Thyroid gland (tissue), 4 donors: ENCODE measurements at places on chromosomes 2 and 18. TPM values are rescaled to one million over a fixed set of nuclear protein-coding genes. Genes with fewer than 3 reads are reported as not detected.

DNA sequence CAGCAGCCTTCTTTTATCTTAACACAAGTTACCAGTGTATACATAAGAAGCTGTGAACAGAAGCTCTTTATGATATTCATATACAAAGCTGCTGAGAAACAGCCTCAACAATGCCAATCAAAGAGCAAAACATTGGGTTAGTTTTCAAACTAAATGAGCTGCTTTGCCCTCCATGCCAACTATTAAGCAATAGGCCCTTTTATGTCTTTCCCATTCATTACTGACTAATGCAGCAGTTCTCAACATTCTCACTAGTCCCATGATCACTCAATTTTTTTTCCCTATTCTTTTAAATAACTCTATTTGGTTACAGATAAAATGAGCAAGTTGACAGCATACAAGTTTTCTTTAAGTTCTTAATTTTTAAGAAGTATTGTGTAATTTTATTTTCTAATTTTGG, 57.9 kb upstream of the FRZB start:
- DNase-seq = no peak
- no peak overlapping the region for H3K27ac ChIP-seq
- peaks cover 23% of the 10 kb centered on the region for H3K36me3 ChIP-seq

GRCh38 chr2:348361-348916, 60.5 kb upstream of the ALKAL2 start:
- H3K36me3 ChIP-seq = no peaks in the 10 kb centered on the region
- no peaks in the 10 kb centered on the region for H3K27me3 ChIP-seq
- no peak for DNase-seq
- no peaks in the 10 kb centered on the region for H3K4me1 ChIP-seq
- H3K4me3 ChIP-seq = no peak overlapping the region

GRCh38 chr2:3046170-3046865, 331.3 kb downstream of the EIPR1 start:
- no peaks in the 10 kb centered on the region for H3K4me1 ChIP-seq
- H3K27ac ChIP-seq = no peak overlapping the region
- H3K27me3 ChIP-seq = no peaks in the 10 kb centered on the region
- no peaks in the 10 kb centered on the region for H3K36me3 ChIP-seq

DNA sequence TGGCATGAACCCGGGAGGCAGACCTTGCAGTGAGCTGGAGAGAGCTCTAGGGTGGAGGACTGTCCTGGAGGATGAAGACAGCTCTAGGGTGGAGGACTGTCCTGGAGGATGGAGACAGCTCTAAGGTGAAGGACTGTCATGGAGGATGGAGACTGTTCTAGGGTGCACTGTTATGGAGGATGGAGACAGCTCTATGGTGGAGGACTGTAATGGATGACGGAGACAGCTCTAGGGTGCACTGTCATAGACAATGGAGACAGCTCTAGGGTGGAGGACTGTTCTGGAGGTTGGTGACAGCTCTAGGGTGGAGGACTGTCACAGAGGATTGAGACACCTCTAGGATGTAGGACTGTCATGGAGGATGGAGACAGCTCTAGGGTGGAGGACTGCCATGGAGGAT, 21.1 kb upstream of the KCNG2 start:
- no peaks in the 10 kb centered on the region for H3K36me3 ChIP-seq
- no peak overlapping the region for H3K4me3 ChIP-seq
- H3K4me1 ChIP-seq = no peaks in the 10 kb centered on the region
- no peaks in the 10 kb centered on the region for H3K27me3 ChIP-seq

DNA sequence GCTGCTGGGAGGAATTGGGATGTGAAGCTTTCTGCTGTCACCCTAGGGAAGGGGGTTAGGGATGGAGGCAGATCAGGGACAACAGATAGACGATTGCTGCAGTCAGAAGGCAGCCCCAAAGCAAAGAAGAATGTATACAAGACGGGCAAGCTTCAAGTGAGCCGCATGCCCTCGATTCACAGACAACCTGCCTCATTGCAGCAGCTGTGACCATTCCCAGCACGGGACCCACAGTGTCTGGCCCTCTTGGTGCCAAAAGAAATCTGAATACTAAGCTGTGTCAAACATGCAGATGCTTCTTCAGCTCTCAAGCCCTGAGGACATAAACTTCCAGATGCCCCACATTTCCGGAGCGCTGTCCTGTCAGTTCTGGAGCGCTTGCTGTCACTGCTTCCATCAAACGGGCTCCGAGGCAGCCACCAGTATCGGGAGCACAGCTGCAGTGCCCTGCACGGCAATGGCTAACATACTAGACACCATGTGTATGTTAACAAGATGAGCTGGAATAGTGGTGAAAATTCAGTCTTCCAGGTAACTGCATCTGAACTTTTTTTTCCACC, 33.8 kb downstream of the PRELID3A start:
- no peaks in the 10 kb centered on the region for H3K4me1 ChIP-seq
- no peaks in the 10 kb centered on the region for H3K36me3 ChIP-seq
- no peak overlapping the region for H3K27ac ChIP-seq
- no peak overlapping the region for H3K4me3 ChIP-seq

- H3K27me3 ChIP-seq = peaks cover 59% of the 10 kb centered on the region
- H3K36me3 ChIP-seq = no peaks in the 10 kb centered on the region
- no peak overlapping the region for H3K4me3 ChIP-seq
- no peak overlapping the region for H3K27ac ChIP-seq
Observed at GRCh38 chr2:26846334-26847306, 1.3 kb upstream of the DPYSL5 start.

The NFU1 gene
- 42.1 TPM for total RNA-seq

The FAM124B gene
- total RNA-seq = 1.5 TPM

DNA sequence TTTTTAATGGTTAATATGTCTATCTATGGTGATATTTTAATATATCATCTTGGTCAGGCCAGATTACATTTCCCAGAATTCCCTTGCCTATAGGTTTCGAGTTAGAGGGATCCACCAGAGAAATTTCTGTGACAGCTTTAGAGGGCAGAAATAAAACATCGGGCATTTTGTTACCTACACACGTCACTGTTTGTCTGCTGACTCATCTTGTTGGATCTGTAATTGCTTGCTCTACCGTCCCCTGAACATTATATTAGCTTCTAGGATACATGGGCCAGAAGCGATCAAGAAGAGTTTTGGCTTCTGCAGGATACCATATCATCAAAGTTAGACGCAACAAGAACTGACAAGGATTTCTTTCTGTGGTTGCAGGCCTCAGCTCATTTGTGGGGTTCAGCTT, 795.8 kb upstream of the GCFC2 start:
- H3K36me3 ChIP-seq = no peaks in the 10 kb centered on the region
- no peak overlapping the region for H3K27ac ChIP-seq
- no peaks in the 10 kb centered on the region for H3K4me1 ChIP-seq
- H3K27me3 ChIP-seq = no peaks in the 10 kb centered on the region

- no peak overlapping the region for H3K4me3 ChIP-seq
- no peak overlapping the region for H3K27ac ChIP-seq
- DNase-seq = no peak
- H3K27me3 ChIP-seq = no peaks in the 10 kb centered on the region
- H3K4me1 ChIP-seq = no peaks in the 10 kb centered on the region
Observed at GRCh38 chr2:199716807-199717586, 134.0 kb downstream of the FTCDNL1 start.

DNA sequence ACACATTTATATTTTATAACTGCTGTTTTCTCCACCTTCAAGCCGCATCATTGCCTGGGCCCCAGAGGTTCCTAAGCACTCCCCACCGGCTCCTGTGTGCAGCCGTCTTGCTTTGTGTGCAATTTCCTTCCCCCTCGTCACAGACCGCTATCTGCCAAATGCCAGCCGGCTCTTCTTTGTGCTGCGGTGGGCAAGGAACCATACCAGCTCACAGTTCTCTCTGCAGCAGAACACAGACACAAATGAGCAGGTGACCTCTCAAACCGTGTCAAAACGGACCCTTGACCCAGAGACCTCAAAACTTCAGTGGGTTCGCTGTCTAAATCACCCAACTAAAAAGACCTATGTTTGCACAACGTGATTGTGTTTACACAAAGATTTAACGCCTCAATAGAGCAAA, 58.2 kb downstream of the KLF7 start:
- DNase-seq = no peak
- no peak overlapping the region for H3K4me3 ChIP-seq
- H3K36me3 ChIP-seq = peaks cover 6% of the 10 kb centered on the region
- H3K27ac ChIP-seq = no peak overlapping the region
- no peaks in the 10 kb centered on the region for H3K4me1 ChIP-seq

GRCh38 chr2:218485986-218486667, 67.2 kb downstream of the VIL1 start:
- H3K4me1 ChIP-seq = peaks cover 5% of the 10 kb centered on the region
- no peaks in the 10 kb centered on the region for H3K27me3 ChIP-seq
- H3K36me3 ChIP-seq = peaks cover 10% of the 10 kb centered on the region
- no peak overlapping the region for H3K27ac ChIP-seq
- H3K4me3 ChIP-seq = no peak overlapping the region
- no peak for DNase-seq

DNA sequence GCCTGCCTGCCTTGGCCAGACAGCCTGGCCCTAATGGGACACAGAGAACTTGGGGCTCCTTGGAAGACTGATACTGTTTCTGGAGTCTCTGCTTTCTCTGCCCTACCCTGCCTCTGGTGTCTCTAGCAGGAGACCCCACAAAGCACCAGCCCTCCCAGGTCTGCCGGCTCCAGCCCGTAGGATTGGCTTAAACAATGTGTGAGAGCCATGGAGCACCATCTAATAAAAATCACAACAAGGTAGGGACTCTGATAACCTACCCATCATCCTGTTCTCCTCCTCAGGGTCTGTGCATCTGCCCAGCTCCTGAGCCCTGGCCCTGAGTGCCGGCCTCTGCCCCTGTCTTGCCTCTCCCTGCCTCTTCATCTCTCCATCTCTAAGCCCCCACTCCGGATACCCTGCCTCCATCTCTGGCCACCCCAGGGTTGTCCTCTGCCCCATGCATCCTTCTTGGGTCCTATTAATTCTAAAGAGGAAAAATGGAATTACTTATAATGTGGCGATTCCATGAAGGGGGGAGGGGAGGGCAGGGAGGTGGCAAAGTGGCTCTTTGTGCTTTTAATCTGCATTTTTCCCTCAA, 1.2 kb upstream of the ECEL1 start:
- H3K27me3 ChIP-seq = peaks cover 18% of the 10 kb centered on the region
- no peak overlapping the region for H3K4me3 ChIP-seq
- H3K27ac ChIP-seq = no peak overlapping the region
- no peak for DNase-seq
- H3K4me1 ChIP-seq = no peaks in the 10 kb centered on the region
- no peaks in the 10 kb centered on the region for H3K36me3 ChIP-seq

DNA sequence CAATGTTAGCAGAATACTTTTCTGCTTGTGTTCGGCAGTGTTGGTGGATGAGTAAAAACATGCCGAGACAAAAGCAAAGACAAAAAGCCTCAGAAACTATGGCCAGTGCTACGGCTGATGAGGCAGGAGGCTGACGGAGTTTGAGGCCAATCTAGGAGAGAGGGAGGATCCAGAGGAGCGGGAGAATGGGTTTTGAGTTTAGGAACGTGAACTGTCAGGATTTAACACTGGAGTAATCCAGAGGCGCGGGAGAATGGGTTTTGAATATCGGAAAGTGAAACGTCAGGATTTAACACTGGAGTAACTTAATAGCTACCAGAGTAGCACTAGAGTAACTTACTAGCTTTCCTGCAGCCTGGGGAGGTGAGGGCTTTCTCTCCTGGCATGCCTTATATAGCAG, 37.4 kb downstream of the LYPD6B start:
- no peak overlapping the region for H3K27ac ChIP-seq
- DNase-seq = no peak
- no peak overlapping the region for H3K4me3 ChIP-seq
- no peaks in the 10 kb centered on the region for H3K4me1 ChIP-seq

GRCh38 chr2:225091336-225091735, 49.1 kb upstream of the DOCK10 start:
- DNase-seq = no peak
- H3K4me1 ChIP-seq = no peaks in the 10 kb centered on the region
- H3K36me3 ChIP-seq = no peaks in the 10 kb centered on the region
- no peaks in the 10 kb centered on the region for H3K27me3 ChIP-seq
- H3K27ac ChIP-seq = no peak overlapping the region
- no peak overlapping the region for H3K4me3 ChIP-seq

The ACTG2 gene
- total RNA-seq = 1.5 TPM

The VWA3B gene
- total RNA-seq = not detected

DNA sequence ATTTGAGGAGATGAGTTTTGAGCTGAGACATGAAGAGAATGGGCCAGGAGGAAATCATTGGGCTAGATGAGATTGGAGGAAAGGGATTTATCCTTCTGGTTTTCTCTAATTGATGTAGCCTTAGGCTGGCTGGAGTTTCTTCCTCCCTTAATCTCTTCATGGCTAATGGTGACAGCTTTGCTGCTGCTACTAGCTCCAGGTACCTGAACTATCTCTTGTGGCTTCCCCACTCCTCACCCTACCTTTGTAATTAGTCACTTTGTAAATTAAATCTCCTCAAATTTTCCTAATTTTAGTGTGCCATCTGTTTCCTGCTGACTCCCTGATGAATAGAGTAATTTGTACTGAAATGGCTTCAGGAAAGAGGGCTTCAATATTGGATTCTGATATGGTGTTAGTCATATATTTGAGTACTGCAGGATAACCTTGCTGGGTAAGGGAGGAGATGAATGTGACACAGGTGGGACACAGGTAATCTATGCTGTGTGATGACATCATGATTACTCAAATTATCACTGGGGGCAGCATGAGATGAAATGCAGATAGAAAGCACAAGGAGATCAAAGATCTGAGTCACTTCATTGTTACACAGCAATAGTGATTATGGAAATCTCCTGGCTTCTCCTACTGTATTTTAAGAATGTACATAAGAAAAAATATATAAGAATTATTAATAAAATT, 1134.1 kb upstream of the DDX18 start:
- H3K27me3 ChIP-seq = no peaks in the 10 kb centered on the region
- H3K4me1 ChIP-seq = no peaks in the 10 kb centered on the region
- H3K4me3 ChIP-seq = no peak overlapping the region
- DNase-seq = no peak
- H3K27ac ChIP-seq = no peak overlapping the region

The ALK gene
- 0.22 TPM for total RNA-seq

The SERPINB3 gene
- total RNA-seq = not detected

The TFCP2L1 gene
- 178 TPM for total RNA-seq

DNA sequence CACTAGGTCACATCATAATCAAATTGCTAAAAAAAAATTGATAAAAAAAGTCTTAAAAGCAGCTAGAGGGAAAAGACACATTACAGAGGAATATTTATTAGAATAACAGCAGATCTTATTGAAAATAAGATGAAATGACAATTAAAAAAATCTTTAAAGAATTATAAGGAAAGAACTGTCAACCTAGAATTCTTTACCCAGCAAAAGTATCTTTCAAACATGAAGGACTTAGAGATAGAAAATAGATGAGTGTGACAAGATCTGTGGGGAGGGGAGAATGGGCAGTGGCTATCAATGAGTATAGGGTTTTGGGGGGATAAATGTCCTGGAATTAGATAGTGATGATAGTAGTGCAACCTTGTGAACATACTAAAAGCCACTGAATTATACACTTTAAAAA, 26.5 kb upstream of the RNF103 start:
- H3K36me3 ChIP-seq = no peaks in the 10 kb centered on the region
- no peaks in the 10 kb centered on the region for H3K4me1 ChIP-seq
- no peak overlapping the region for H3K27ac ChIP-seq
- no peak for DNase-seq
- H3K4me3 ChIP-seq = no peak overlapping the region
